Fibroblast of skin of right quadriceps (primary cell): ENCODE measurements at places on chromosomes 4 and X.

- no peak for DNase-seq
Observed at GRCh38 chrX:119401569-119401968, 2.4 kb downstream of the SLC25A43 start.

DNA sequence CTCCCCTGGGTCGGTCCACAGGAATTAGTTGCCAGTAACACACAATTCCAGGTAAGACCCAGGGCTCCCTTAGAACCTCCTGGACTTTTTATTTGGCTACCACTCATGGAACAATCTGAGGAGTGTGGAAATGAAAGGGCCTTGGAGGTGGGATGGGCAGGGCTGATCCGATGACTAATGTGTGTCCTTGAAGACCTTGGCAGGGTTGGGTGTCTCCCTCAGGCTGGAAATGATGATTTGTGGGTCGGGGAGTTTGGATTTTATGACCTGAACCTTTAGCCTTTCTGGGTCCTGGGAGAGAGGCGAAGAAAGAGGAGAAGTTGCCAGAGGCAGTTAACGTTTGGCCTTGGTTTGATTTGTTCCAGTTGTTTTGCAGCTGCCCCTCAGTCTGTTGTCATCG is 425.0 kb downstream of the MID1IP1 start:
- no peak for DNase-seq

GRCh38 chr4:182803235-182803634 is 114.0 kb downstream of the DCTD start:
- DNase-seq = no peak

GRCh38 chrX:120549483-120550452 is 11.0 kb downstream of the CUL4B start:
- DNase-seq = peak; percentile 94

- DNase-seq = no peak
Observed at GRCh38 chr4:105596684-105597083, 44.3 kb downstream of the ARHGEF38 start.

DNA sequence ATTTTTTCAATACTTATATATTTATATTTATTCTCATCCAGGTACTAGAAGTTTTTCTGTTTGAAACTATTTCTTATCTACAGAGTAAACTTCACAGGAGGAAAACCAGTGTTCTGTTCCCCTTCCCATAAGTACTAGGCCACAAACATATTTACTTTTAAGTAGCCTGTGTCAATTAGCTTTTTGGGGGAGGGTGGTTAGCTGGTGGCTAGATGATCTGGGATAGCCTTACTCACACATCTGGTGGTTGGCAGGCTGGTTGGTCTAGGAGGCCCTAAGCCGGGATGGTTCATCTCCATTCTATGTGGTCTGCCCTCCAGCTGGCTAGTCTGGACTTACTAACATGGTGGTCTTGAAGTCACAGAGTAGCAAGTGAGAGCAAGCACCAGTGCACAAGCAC is 6.2 kb downstream of the JADE3 start:
- DNase-seq = no peak

DNA sequence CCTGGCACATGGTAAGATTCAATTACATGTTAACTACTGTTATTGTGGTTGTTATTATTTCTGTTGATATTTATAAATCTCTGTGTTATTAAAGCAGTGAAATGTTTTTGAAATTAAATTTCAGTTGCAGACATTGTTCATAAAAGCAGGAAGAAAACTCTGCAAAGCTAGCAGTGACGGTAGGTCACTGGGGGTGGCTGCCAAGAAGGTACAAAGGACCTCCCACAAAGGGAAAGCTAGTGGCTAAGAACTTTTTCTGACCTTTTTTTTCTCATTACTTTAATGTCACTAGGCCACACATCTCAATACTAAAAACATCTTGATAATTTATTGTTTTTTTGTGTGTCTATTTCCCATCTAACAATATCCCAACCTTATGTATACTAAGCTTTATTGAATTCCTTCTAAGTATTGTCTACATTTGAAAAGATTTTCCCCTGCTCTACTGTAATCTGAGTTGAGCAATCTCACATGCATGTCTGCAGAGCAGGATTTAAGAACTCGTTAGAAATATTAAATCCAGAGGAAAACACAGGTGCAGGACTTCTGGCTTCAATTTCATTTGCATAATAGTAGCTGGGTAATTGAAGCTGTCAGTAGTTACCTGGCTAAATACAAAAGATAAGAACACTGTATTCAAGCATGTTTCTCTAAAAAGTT is 197.3 kb downstream of the CFAP299 start:
- no peak for DNase-seq

DNA sequence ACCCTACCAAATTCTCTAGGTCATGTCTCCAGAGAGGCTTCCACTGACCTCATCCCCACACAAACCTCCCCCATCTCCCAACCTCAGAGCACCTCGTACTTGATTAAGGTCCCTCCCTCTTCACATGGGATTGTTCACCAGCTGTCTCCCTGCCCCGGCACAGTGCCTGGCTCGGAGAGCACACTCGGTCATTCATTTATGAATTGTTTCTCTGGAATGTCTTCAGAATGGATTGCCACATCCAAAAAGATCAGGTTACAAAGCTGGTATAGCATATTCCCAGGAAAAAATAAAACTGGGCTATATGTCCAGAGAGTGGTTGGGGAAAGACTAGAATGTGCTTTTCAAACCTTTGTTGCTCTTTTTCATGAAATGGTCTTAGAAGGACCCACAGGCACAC is 21.6 kb downstream of the JAKMIP1 start:
- DNase-seq = no peak

DNA sequence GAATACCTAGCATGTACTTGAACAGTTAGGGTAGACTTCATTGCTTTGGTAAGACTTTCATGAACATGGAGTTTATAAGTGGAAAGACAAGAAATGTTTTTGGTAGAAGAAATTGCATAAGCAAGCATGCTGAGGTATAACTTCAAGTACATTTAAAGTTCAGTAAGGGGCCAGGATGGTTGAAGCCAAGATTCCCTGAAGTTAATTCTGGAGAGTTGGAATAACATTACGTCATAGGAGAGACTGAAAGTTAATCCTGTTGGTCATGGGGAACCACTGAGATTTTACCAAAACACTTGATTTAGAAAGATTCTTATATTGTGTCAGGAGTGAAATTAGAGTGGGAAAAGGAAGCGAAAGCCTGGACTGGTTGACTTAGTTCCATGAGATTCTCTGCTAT is 767.5 kb upstream of the MAGEB2 start:
- no peak for DNase-seq

- peak; percentile 81 for DNase-seq
Observed at GRCh38 chr4:77203380-77204197, 46.6 kb downstream of the CCNG2 start.

DNA sequence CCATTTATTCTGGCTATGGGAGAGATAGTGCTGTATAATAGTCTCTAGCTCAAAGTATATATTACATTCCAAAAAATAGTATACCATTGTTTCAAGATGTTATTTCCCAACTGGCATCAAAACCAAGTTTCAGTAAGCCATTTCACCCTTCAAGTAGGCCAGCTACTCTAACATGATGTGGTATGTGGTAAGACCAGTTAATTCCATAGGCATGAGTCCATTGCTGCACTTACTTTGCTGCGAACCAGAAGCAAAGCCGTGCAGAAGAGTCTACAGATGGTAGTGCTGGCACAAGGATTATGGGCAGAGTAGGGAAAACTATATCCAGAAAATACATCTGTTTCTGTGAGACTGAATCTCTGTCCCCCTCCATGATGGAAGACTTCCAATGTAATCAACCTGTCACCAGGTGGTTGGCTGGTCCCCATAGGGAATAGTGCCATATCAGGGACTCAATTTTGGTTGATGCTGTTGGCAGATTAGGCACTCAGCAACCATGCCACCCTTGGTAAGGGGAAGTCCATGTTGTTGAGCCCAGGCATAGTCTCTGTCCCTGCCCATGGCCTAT is 49.8 kb upstream of the HSD17B10 start:
- no peak for DNase-seq

GRCh38 chr4:102114118-102114630 is 231.1 kb downstream of the SLC39A8 start:
- DNase-seq = no peak

- no peak for DNase-seq
Observed at GRCh38 chrX:48458711-48459110, 11.3 kb downstream of the SLC38A5 start.

GRCh38 chr4:140357868-140358267 is 15.6 kb upstream of the SCOC start:
- no peak for DNase-seq

DNA sequence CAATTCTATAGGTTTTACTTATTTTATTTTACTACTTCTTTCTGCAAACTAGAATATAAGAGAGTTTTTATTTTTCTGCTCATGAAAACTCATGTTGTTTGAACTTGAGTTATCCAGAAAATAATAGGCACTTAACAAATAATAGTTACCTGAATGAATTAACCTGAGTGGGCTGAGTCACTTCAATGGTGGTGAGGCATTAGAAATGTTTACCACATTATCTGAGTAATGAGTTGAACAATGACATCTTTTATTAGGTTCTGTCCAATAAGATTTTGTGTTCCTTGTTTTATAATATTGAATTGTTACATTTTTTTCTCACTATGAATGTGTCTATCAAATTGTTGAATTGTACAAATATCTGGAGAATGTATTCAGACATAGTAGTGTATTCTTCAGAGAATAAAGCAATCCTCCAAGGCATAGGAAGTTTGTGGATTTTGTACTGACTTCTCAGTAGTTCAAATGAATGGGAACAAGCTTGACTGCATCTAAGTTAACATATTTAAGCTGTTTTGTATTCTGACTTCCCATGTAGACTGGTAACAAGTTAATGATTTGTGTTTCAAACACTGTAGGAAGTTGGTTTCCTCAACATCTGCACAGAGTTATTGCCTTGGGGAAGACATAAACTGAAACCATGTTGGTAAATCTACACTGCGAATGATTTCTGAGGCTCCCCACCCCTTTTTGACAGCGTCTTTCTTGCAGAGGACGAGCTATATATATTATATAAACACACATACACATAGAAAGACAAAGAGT is 1808.9 kb upstream of the TENM3 start:
- DNase-seq = no peak

GRCh38 chr4:136526517-136526916 is 1005.8 kb downstream of the PCDH18 start:
- no peak for DNase-seq

DNA sequence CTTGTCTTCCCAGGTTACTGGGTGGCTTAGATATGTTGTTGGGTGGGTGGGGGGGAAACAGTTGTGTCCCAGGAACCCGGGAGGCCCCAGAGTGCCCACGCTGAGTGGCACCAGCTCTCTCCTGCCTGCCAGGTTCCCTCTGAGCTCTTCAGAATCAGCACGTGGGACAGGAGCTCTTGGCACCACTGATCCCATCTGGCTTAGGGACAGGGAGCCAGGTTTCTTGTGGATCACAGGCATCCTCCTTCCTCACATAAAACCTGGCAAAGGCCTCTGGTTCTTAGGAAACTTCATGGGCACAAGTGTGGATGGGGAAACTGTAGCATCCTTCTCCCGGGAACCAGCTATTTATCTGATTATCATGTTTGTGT is 3.4 kb downstream of the GPR78 start:
- no peak for DNase-seq

GRCh38 chr4:25358515-25359275 is 18.4 kb upstream of the ANAPC4 start:
- no peak for DNase-seq

GRCh38 chrX:139506333-139506732 is 24.2 kb upstream of the F9 start:
- no peak for DNase-seq

DNA sequence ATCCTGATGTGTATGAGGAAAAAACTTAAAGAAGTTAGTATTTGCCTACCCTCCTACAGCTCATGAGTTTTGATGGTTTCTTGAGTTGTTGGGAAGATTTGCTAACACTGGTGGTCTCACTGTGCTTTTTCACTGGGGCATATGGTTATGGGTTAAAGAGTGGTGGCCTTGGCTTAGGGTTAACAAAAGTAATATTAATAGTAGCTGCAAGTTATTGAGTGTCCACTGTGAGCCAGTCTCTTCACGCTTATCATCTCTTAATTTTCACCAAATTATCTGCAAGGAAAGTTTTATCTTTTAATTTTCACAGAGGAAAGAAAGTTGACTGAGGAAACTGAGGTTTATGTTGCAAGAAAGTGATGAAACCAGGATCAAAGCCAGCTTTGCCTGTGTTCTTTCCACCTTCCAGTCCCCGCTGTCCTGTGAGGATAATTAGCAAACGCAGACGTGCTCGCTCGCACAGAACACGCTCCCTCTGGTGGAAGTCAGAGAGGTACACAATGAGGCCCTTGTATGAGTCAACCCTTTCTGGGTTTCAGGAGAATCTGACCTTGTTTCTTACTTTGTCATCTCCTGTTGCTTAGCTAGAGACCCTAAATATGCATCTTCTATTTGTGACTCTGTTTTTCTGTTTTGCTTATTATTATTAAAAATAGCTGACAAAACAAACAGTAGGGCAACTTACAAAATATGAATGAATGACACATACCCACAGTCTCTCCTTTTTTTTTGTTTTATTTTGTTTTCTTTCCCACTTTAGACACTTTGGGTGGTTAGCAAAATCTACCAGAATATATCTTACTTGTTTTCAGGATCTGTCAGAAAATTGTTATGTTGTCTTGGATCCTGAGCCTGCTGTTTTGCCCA is 94.3 kb downstream of the DDIT4L start:
- DNase-seq = peak; percentile 77
